ENCODE measurements at places on chromosomes 16 and 17.

DNA sequence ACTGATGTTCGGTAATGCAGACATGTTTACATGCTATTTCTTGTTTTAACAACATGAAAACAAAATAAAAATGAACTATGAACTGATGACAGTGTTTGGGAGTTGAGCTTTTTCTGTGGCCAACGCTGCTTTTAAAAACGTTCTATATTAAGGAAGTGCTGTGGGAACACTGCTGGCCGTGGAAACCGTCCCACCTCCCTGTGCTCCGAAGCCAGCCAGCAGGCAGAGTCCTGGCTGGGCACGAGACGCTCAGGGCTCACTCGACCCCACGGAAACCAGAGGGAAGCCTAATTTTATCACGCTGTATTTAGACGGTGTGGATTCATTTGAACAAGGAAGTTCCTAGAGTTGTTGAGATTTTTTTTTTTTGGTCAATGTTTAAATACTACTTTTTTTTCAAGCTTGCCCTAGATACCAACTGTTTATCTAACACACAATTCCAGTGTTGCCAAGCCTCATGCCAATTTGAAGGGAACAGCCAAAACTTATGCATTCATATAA lies 25.8 kb downstream of the ADCY9 start:
- DNase-seq = no peak

GRCh38 chr17:77271411-77271810 lies 130.6 kb downstream of the SEC14L1 start:
- DNase-seq = no peak

DNA sequence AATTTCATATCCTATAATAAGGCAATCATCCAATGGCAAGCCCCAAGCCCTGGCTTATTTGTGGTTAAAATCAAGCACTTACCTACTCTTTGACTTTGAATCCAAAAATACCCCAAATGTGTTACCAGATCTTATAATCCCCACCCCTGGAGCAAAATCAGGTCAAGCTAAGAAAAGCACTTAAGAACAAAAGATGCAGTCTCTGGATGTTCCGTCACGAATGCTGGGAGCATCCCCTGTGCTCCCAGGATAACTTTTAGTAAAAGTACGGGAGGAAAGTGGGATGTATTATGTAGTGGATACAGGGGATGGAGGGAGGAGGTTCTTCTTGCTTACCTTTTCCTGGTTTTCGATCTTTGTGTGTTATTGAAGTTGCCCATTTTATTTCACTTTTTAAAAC lies 29.5 kb downstream of the SHISA9 start:
- DNase-seq = no peak

DNA sequence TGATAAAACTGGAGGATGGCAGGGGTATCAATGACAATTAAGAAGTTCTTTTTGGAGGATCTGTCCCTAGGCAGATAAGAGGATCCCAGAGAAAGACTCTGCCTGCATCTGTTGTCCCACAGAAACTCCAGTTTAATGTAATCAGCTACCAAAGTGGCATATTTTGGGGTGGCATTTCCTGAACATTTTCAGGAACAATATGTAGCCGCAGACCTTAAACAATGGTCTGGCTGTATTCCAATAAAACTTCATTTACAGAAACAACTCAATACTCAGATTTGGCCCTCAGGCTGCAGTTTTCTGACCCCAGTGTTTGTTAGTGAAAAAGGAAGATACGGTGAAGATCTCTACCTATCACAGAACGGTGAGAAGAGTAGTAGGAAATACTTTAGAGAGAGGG lies 46.1 kb downstream of the KCNJ16 start:
- DNase-seq = no peak
